Activated CD8-positive, alpha-beta memory T cell treated with anti-CD3 and anti-CD28 coated beads, Interleukin-2, amount 50 U/mL, for 48 hours (primary cell): ENCODE measurements at places on chromosomes 4 and X.

- DNase-seq, result no peak
These were observed 570.8 kb downstream of the PRR32 start for GRCh38 chrX:127390316-127390715.

- DNase-seq, result no peak
These were observed 335.4 kb downstream of the UNC5C start for GRCh38 chr4:95213366-95213765.

DNA sequence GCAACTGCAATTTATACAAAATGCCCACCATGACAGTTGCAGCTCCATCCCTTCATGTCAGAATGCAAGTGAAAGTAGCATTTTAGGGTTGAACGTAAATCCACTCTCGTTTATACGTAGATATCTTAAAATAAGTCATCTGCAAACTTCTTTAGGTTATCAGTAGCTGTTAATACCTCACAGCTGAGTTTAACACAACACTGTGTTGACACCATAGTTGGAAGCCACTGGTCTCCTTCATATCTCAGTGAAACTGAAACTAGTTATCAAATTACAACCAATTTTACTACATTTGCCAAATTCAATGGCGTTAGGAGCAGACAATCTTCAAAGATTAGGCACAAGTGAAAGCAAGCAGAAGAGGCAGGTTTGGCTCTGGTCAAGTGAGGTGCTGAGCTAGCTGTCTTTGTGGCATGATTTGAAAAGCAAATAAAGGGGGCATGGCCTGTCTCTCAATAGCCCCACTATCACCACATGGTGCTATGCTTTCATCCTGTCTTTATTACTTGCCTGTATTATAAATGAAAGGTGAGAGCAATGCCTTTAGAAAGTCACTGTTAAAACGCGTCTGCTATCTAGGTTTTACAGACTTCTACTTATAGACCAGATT lies 12.3 kb downstream of the PPP3CA start:
- no peak for DNase-seq

GRCh38 chrX:111609206-111609605 lies 71.8 kb upstream of the ALG13 start:
- no peak for DNase-seq

DNA sequence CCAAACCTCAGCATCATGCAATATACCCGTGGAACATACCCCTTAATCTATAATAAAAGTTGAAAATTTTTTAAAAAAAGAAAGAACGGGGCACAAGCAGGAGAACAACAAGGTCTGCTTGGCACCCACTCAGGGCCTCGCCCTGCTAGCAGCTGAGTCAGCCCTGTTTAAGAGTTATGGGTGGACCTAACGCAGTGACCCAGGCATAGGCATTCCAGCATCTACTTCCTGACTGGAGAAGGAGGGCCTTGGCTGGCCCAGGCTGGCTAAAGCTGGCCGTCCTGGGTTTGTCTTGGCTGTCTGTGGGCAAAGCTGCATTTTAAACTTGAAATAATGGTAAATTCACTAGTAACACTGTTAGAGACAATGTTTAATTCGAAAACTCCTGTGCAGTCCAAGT lies 236.7 kb upstream of the PGRMC2 start:
- DNase-seq, result no peak

GRCh38 chr4:88575186-88575585 lies 17.1 kb upstream of the HERC3 start:
- DNase-seq, result no peak

GRCh38 chr4:138614398-138615142 lies 372.4 kb upstream of the SLC7A11 start:
- DNase-seq, result no peak
